ENCODE measurements at places on chromosomes 5 and 9.

DNA sequence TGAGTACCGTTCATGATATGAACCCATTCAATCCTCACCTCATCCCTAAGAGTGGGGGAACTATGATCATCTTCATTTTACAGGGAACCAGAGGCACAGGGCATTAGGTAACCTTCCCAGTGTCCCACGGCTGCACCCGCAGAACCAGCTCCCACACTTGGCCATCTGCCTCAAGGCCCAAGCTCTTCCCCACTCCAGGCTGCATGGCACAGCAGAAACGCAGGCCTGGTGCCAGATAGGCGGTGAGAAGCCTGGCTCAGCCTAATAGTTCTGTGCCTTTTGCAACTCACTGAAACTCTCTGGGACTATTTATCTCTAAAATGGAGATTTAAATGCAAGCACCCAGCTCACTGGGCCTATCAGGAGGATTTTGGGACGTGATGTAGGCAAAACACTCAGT, 90.8 kb upstream of the ZNF618 start:
- no peak for DNase-seq

GRCh38 chr5:140399979-140400729, 1.5 kb upstream of the ANKHD1 start:
- DNase-seq, result no peak

GRCh38 chr5:456351-457194, 13.6 kb downstream of the EXOC3 start:
- DNase-seq, result no peak

DNA sequence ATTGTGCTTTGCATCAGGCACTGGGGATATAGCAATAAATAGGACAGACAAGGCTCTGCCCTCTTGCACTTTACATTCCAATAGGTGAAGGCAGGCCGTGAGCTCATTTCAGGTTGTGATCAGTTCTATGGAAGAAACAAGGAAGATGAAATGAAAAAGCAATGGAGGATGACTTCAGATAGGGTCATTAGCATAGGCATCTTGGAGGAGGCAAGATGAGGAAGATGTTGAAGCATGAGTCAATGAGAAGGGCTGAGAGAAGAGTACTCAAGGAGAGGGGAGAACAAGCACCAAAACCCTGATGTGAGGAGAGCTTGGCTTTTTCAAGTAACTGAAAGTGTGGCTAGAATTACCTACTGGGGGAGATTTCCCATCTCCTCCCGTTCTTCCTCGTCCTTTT, 5.0 kb upstream of the SPARC start:
- no peak for DNase-seq

GRCh38 chr5:39274398-39275085, 55.2 kb upstream of the FYB1 start:
- peak; percentile 53 for DNase-seq

DNA sequence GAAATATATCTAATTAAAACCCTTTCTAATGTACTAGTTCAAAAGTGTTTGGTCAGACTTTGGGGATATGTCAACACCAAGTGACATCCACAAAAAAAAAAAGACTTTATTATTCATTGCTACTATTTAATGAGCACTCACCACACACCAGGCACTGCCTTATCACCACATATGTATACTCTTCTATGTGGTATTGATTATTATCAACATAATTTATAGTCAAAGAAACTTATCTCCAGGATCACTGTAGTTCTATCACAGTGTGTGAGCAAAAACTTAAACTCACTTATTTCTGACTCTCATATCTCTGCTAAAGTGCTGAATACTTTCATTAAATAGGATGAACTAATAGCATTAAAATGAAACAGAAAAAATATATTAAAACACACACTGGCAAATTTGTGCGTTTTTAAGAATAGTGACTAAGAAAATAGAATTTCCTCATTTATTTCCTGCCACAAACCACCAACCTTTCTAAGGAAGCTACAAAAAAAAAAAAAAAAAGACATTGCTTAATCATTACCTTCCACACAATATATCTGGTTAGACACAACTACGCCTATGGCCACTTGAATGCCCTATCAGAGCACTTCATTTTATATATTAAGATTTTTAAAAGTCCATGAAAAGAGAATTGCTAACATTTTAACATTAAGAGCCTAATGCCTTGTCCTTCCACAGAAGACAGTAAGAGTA, 12.8 kb downstream of the SLCO4C1 start:
- DNase-seq, result peak; percentile 71

GRCh38 chr9:16221366-16221765, 649.1 kb downstream of the BNC2 start:
- DNase-seq, result no peak

DNA sequence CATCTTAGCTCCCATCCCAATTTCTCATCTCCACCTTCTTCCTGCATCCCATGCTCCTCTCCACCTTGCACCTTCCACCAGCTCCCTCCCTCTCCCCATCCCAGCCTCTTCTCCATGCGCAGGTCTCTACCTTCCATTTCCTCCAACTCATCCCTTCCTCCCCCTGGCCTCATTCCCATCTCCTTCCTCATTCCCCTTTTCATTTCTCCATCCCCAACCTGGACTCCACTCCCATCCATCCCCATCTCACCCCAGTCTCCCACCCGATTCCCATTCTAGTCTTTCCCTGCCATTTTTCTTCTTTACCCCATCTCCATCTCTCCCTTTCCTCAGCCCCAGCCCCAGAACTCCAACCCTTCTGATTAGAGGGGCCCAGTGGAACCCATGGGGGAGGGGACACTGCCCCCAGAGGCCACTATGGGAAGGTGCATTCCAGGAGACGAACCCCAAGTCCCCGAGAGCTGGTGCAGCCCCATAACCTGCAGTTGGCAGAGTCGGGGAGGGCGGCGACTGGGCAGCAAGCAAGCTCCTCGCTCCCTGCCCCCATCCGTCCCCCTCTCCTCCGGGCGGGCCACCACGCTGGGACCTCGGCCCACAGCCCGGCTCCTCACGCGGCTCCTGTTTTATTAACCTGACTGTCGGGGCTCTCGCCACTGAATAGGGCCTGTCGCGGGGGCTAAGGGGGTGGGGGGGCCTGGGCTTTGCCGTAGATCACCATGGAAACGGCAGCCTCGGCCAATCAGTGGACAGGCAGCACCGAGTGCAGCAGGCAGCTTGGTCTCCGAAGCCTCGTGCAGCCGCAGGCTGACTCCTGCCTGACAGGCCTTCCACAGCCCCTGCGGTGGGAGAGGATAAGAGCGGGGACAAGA, 66.7 kb downstream of the PCDH1 start:
- DNase-seq, result peak; percentile 32

DNA sequence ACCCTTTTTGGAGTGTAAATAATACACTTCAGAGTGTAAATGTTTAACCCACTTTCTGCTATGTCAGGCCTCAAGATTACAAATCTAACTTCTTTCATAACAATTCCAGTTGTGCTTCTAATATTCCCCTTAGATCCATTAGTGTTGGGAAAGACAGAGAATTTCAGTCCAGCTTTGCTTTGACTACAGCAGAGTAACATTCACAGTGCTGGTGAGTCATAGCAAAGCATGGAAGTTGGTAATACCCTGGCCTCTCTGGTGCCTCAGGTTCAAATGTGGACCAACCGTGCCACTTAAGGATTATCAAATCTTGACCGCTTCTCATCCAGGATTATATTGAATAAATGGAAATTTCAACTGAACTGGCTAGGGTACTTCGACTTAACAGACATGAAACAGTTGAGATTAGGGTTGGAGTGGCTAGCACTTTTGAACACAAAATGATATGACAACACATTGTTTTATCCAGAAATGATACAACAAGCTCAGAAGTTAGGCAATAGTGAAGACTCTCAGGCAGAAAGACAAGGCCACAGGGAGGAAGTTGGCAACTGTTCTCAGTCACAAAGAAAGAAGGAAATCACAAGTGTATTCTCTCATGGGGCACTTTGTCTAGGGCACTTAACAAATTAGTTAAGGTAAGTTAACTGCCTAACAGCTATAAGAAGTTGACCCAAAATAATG, 24.4 kb upstream of the RASA1 start:
- peak; percentile 88 for DNase-seq

DNA sequence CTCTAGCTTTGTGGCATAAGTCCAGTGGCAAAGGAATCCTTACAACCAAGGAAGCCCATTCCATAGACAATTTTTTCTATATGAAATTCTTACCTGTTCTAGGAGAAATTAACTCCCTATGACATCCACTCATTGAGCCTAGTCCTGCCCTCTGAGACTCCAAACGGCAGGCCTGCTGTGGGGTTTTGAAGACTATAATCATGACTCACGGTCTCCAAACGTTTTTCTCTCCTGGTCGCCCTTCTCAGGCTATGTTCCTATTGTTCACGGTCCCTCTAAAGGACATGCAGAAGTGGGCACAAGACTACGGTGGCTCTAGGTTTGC, 611 bp downstream of the EXOSC3 start:
- no peak for DNase-seq

- no peak for DNase-seq
Observed at GRCh38 chr9:1490341-1491232, 440.4 kb downstream of the DMRT2 start.

DNA sequence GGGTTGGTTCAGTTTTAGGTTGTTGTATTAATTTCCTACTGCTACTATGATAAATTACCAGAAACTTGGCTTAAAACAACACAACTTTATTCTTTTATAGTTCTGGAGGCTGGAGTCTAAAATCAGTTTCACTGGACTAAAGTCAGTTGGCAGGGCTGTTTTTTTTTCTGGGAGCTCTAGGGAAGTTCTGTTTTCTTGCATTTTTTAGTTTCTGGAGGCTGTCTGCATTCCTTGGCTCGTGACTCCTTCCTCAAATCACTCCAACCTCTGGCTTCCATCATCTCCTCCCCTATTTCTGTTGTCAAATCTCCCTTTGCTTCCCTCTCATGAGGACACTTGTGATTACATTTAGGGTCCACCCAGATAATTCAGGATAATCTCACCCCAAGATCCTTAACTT, 51.3 kb upstream of the SUB1 start:
- DNase-seq, result peak; percentile 54

DNA sequence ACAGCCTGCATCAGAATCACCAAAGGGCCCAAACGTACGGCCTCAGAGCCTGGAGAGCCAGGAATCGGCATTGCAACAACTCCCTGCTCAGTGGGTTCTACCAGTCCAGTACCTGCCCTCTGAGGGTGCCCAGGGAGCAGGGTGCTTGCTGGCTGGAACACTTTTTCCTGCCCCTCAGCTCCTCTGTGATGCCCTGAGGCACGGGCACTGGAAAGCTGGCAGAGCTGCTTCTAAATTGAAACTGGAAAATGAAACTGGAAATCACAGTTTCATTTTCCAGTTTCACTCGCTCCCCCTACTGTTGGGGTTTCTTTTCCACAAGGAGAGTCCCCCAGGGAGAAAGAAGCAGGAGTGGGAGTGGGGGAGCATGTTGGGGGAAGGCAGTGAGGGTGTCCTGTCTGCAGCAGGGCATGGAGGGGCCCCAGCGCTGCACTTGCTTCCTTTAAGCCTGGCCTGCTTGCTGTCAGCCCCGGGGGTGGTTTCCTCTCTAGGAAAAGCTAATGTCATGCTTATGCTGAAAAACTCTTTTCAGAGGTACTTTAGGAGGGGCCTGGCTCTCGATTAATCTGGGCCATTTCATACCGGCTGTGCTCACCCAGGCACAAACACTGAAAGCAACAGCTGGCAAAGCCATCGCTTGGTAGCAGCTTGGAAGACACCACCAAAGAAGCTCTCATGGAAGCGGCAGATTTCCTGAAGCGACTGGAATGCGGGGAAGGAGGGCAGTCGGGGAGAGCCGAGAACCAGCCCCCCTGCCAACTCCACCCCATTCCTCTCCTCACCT, 26.2 kb downstream of the IRF1 start:
- peak; percentile 19 for DNase-seq

DNA sequence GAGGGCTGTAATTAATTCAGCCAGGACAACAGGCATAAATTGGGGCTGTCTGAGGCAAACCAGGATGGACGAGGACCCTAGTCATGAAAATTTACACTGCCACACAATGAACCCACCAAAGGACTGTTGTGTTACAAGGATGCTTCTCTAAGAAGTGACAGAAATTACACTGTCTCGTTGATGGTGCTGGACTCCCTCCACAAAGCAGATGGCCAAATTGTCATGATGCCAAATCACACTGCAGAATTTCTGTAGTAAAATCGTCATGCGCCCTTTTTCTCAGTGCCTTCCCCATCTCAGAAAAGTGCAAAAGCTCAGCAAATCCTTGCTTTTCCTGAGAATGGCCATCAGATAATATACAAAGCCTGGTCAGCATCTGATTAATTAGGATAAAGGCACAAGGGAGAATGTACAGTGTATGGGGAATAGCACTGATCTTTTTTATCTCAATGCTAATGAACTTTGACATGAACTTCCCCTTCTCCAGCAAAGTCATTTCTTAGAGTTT, 545.8 kb downstream of the CSNK1G3 start:
- DNase-seq, result peak; percentile 2

DNA sequence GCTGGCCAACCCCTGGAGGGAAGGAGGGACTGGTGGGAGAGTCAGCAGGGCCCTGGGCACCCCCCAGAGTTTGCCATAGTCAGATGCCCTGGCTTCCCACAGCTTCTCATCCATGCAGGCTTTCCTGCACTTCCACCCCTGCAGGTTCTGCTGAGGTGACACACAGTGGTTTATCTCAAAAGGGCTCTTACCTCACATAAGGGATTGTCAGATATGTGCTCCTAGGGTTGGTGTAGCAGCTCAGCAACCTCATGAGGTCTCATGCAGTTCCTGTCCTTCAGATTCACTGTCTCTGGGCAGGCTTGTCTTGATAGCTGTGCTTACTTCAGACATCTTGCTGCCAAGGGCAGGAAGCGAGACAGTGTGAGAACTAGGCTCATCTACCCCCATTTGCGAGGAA, 143.4 kb downstream of the KDM4C start:
- DNase-seq, result no peak

DNA sequence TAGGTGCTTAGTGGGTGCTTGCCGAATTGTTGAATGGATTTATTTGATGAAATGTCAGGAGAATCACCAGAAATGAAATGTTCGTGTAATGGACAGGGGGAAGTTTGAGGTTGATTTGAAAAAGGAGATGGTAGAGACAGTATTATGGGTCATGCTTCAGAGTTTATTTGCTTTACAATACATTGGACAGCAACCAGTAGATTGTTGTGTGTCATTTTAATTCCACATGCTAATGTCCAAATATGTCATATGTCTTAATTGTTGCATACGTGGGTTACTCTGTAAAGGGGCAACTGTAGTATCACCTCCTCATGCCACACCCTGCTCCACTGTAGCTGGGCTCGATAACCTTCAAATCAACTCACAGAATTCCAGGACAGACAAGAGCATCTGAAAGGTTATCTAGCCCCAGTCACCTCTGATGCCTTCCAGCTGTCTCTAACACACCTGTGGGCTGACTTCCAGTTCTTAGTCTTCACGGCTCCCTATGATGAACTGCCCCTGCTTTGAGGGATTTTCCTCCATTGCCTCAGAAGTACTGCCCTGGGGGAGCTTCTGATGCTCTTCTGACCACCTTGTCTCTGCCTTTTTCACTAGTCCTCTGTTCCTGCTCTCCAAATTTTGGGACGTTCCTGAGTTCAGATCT, 1.7 kb downstream of the PDCD1LG2 start:
- DNase-seq, result no peak

GRCh38 chr9:121150188-121150587, 51.5 kb downstream of the RAB14 start:
- no peak for DNase-seq

- no peak for DNase-seq
Observed at GRCh38 chr9:133731876-133732638, 6.1 kb downstream of the SARDH start.

GRCh38 chr9:100437860-100438805, 11.2 kb downstream of the MSANTD3 start:
- DNase-seq, result peak; percentile 77

- no peak for DNase-seq
Observed at GRCh38 chr5:95448789-95449188, 57.6 kb downstream of the FAM81B start.
